Activated T-cell treated with anti-CD3 and anti-CD28 coated beads for 24 hours (primary cell): ENCODE measurements at places on chromosomes 1 and 21.

- no peak for DNase-seq
Observed at GRCh38 chr1:91699339-91699974, 186.5 kb downstream of the TGFBR3 start.

GRCh38 chr1:8578132-8578877 lies 239.1 kb downstream of the RERE start:
- DNase-seq: no peak

- DNase-seq: no peak
Observed at GRCh38 chr1:40997096-40997495, 17.6 kb downstream of the CTPS1 start.

GRCh38 chr1:107572674-107573211 lies 392.2 kb downstream of the VAV3 start:
- DNase-seq: no peak

GRCh38 chr1:110605901-110606656 lies at the start of gene KCNA2:
TSS of gene KCNA2 (minus strand) at chr1:110606358. CDS start at chr1:110604782, 1,576 bp downstream.
- no peak for DNase-seq

DNA sequence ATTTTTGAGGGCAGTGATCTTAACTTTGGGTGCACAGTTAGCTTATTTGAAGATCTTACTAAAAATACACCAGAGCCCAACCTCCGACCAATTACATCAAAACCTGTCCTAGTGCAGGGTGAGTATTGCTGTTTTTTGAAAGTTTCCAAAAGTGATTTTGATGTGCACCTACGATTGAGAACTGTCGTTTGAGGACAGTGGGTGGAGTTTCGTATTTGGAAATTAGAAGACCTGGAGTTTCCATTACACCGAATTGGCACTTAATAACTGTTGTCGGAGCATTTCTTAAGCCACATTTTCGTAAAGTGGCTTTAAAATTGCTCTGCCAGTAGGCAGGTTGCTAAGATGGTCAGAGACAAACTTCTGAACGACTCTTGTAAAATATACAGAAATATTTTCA lies 1.1 kb downstream of the SOD1 start:
- DNase-seq: no peak

DNA sequence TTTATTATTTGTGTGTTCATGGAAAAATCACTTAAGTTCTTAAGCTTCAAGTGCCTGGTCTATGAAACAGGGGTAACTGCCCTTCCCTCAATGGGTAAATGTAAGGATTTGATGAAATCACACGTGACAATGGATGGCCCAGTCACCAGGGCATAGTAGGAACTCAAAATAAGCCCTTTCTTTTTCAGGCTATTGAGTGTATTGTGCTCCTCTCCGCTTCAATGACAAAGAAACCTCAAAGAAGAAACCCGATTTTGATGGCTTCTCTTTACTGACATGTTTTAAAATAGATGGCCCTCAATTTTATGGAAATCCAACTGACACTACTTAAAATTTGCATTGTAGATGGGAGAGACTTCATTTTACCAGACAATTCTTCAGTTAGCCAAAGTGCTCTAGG lies 543.5 kb downstream of the OMA1 start:
- DNase-seq: no peak

DNA sequence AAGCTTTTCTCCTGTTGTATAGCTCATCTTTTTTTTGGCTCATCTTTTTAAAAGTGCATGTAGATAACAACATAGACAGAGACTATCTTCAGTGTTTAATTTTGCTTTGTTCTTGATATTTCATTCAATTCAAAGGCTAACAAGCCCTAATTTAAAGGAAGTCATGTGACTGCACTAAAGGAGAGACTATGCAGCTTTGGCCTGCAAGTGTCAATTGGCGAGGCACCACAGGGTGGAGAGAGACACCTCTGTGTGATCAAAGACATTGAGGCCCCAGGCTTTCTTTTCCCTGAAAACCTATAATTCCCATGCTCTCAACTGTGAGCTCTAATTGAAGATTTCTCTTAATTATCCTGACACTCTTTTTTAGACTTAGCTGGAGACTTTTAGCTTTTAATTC lies 53.6 kb downstream of the CHODL start:
- DNase-seq: no peak

DNA sequence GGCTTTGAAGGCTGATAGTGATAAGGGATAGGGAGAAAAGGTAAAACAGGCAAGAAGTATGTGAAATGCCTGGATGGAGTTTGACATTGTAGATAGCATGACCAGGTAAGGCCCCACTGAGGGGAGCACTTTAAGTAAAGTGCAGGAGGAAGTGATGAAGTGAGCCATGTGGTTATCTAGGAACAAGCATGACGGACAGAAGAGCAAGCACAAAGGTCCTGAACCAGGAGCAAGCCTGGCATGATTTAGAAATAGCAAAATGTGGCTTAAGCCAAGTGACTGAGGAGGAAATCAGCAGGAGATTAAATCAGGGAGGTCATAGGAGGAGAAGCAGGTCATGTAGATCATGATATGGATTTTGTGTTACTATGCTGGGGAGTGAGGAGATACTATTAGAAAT lies 129.2 kb downstream of the GLUL start:
- DNase-seq: no peak

DNA sequence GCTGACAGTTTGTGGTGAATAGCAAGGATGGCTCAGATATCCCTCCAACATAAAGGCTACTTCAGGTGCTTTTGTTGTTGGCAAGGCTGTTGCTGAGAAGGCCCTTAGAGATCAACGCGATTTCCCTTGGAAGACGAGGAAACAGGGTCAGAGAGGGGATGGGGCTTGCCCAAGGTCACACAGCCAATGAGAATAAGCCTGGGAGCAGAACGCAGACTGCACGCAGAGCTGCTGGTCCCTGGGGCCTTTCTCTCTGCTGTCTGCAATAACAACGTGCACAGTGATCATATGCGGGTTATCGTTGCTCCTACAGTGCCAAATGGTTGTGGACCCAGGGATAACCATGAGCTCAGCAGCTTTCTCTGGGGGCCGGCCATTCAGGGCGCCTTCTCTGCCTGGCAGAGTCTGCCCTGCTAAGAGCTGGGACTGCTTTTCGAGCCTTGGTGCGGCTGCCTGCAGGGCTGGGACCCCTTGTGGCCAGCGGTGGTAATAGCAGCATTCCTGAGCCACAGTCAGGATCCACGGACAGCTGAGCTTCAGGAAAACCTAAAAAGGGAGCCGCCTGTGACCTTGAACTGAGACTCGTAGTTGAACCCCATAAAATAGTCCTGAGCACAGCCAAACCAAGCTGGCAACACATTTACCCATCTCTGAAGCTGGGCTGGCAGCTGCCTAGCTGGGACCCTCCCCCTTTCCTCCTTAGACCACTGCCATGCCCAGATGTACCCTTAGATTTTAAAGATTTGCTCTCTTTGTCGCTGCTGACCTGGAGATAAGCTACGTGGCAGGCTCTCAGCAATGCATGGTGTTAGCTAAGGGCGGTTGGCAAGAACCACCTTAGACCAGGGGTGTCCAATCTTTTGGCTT lies 39.8 kb downstream of the HTR6 start:
- DNase-seq: peak; percentile 42

- no peak for DNase-seq
Observed at GRCh38 chr1:70204139-70204538, 1.2 kb downstream of the LRRC40 start.

DNA sequence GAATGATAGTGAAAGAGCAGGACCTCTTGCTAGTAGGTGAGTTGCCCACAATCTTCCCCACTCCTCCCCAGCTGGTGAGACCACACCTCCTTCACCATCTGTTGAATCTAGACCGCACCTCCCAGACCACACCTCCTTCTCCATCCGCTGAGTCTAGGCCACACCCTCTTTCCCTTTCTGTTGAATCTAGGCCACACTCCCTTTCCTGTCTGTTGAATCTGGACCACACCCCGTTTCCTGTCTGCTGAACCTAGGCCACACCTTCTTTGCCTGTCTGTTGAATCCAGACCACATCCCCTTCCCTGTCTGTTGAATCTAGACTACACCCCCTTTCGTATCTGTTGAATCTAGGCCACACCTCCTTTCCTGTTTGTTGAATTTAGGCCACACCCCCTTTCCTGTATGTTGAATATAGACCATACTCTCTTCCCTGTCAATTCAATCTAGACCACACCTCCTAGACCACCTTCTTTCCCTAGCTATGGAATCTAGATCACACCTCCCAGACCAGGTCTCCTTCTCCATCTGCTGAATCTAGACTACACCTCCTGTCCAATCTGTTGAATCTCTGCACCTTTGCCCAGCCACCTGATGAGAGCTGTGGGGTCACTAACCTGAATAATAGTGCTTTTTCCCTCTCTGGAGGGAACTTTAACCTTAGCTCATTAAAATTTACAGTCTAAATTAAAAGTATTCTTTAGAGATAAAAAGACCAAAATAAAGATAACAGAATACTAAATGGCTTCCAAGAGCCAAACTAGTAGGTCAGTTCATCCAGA lies 116.3 kb downstream of the DAB1 start:
- DNase-seq: peak; percentile 1

- no peak for DNase-seq
Observed at GRCh38 chr1:63775418-63776127, 1.8 kb downstream of the ROR1 start.

GRCh38 chr1:54615531-54616279 lies 7.6 kb downstream of the FAM151A start:
- DNase-seq: no peak

DNA sequence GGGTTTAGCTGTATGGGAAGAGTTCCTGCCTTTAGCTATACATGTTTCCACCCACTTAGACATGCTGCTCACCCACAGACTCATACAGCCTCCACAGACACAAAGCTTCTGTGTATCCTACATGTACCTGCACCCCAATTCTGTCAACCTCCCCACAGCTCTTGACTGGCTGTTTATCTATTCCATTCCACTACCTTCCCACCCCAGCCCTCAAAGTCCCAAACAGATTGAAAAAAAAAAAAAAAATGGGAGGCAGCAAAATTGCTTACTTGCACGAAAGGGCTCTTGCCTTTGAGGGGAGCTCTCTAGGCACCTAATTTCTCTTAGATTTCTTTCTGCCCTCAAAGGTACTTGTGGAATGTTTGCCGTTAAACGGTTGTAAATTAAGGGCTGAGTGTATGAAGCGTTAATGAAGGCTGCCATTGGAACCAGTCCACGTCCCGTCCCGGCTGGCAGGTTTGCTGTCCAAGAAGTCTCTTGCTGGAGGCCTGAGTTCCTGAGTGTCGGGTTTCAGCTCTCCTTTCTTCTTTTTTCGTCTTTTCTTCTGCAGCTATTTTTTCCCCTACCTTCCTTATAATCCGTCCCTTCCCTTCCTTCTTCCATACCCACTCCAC lies 43.6 kb downstream of the PBX1 start:
- DNase-seq: no peak

DNA sequence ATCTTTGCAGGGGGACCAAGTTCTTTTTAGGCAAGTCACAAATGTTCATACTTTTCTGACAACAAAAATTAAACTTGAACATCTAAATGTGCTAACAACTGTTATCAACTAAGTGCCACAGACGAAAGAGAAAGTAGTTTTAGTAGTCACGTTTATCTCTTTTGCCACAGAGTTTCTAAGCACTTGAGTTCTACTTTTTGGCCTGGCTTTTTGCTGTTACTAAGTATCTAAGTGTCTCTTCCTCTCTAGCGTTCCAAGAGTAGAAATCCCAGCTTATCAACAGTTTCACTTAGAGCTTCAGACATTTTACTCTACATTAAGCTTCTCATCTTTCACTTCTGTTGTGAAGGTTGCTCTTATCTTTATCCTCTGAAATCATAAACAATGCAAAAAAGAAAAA lies 34.2 kb downstream of the GATAD2B start:
- no peak for DNase-seq

- DNase-seq: no peak
Observed at GRCh38 chr1:150507912-150508864, at the start of gene ECM1. TSS of gene ECM1 (plus strand) at chr1:150508109. CDS start at chr1:150508210, 101 bp downstream.

DNA sequence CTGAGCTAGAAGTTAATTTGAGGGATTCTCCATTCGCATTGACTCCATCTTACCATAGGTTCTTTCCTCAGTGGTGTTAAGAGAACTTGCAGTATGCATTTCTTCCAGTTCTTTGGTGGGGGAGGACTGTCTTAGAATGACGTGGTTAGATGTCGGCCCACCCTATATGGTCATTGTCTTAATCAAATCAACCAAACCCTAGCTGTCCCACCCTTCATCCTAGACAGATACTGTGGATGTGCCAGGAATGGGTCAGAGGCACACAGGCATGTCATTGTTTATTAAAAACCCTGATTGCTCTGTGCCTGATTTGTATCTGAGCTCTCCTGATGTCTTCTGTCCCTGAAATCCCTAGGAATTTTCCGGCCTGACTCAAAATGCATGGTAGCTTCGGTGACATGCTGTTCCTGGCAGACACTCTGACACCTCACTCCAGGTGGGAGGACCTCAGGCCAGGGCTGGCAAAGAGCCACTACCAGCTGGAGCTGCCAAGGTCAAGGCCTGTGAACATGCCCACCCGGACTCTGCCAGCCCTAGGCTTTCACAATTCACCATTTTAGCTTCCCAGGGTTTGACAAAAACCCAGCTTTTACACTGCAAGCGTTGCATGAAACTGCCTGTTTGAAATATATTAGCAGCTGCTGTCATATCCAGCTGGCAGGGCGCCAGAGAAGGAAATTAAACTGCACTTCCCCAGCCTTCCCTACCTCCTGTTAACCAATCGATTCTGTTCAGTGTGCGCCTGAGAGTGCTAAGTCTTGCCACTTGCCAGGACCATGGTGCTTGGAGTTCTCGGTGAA lies 134.0 kb downstream of the FAM78B start:
- no peak for DNase-seq

DNA sequence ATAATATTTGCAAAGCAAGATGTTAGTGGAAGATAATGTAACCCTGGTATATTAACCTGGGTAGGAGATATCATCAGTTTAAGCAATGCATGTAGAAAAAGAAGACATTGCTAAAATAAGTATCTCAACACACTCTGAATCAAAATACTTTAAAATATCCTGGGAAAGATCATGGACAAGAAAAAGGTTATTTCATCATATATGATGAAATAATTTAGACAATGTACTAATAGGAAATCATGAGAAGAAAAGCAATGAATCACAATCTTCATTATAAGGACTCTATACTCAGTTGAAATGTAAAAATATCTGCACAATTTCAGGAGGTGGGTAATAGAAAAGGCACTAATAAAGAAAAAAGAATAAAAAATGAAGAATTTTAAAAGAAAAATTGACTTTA lies 158.8 kb downstream of the KCNT2 start:
- no peak for DNase-seq

GRCh38 chr1:18997508-18997907 lies 41.0 kb upstream of the IFFO2 start:
- no peak for DNase-seq
